Urinary bladder (tissue), 4 donors: ENCODE measurements at places on chromosomes 12 and 14. TPM values are rescaled to one million over a fixed set of nuclear protein-coding genes. Genes with fewer than 3 reads are reported as not detected.

CD163L1 gene
- 7.3 TPM for total RNA-seq

ANO4 gene
- 3.5 TPM for total RNA-seq

RNASE3 gene
- not detected for total RNA-seq

ZC2HC1C gene
- total RNA-seq = 1.5 TPM

COQ10A gene
- total RNA-seq = 6.9 TPM

CCDC177 gene
- total RNA-seq = 0.05 TPM

AJUBA gene
- 28.0 TPM for total RNA-seq

PRH2 gene
- total RNA-seq = not detected

ATN1 gene
- 18.2 TPM for total RNA-seq

KRT75 gene
- total RNA-seq = not detected

SLC22A17 gene
- 30.5 TPM for total RNA-seq

NYNRIN gene
- total RNA-seq = 35.4 TPM

DNA sequence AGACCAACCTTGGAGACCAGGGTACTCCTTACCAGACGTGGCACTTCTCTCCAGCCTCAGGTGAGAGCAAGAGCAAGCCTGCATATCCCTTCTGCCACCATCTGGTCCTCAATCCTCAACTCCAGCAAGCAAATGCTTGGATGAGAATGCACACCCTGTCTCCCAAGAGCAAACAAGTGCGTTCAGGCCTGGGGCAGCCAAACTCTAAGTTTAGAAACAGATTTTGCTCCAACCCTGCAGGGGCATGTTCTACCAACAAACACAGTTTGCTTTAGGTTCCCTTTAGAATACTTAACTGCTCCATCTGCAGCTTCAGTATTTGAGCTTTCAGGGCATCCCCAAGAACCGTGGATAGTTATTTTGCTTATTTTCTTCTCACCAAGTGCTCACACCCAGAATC, 55.9 kb upstream of the FICD start:
- no peak for DNase-seq

GRCh38 chr14:92244805-92245204, 78.2 kb upstream of the SLC24A4 start:
- no peak for DNase-seq

DNA sequence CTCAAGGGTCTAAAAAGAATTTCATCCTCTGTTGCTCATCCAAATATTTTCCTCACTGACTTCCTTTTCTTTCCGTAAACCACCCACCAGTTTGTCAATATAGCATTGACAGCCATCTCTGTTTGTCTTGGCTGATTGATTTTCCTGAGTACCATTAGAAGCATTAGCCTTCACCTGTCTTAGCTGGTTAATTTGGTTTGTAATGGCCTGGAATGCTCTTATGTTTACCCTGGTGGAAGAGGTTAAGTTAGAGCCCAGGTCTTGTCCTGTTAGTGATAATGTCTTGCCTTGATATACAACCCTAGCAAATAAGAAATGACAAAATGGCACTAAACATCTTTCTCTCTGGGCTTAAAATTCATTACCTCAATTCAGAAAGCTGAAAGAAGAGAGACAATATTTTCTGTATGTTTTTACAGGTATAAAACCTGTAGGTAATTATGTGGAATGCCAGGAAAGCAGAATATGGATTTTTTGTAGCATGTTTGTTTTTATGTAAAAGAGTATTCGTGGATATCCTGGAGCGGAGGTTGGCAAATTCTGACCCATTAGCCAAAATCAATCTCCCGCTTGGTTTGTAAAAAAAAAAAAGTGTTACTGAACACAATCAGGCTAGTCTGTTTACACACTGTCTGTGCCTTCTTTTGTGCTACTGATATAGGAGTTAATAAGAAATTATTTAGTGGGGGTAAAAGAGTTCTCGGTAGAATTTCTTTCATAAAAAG, 224.4 kb upstream of the DAAM1 start:
- no peak for DNase-seq

GRCh38 chr12:116538076-116538591, 21.0 kb upstream of the MAP1LC3B2 start:
- DNase-seq = no peak

DNA sequence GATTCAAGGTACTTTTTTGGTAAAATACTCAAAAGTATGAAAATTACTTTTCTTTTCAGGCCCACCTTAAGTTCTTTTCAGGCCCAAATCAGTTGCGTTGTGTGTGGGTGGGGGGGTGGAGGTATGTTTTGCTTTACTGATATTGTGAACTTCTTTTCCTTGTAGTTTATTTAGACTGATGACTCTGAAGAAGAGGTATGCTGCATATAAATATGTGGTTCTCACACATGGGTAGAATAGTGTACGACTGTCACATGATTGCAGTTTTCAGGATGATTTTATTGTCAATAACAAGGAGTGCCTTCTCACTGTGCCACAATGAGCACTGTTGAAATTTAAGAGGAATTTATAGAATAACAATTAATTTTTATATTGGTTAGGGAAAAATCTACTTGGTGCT, 166.6 kb upstream of the ATP2B1 start:
- no peak for DNase-seq

DNA sequence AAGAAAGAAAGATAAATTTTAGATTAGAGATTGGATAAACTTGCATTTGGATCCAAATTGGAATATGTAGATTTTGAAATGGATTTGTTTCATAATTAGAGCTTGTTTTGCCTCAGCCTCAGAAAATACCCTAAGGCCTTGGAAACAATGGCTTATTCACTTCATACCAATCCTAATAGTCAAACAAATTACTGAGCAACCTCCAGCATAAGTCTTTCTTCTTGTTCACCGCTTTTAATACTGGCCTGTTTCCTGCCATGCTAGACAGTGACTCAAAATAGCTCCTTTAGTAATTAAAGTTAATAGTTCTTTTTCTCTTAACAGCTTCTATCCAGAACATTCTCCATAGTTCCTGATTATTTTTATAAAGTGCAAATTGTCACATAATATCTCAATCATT, 110.9 kb upstream of the DNM1L start:
- DNase-seq = no peak

DNA sequence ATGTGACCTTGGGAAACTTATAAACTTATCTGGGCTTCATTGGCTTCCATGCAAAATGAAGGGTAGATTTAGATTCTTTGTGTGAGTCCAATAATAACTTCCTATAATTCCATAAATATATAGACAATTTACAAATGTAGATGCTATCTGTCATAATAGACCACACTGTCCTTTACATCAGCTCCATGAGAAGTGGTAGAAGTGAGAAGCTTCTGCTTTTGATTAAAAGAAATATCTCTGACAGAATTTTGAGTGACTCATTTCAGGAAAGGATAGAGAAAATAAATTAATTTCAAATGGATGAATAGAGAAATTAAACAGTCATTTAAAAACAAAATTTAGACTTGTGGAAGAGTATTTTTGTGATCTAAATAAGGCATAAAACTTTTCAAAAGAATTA, 329.7 kb upstream of the ATP2B1 start:
- DNase-seq = no peak

DNA sequence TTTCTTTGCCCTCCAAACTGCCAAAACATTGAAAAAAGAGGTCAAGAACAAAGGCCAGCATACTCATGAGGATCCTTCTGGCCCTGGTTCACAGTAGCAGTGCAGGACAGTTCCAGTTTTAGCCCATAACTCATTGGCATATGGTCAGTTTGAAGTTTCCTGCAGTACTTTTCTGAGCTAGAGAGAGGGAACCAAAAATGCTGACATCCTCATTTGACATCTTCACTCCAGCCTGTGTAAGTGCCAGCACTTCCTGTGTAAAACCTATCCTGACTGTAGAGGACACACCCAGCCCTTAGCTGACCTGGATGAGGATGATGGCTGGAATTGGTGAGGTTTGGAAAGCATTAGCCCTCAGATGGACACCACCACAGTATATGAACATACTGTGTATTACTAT, 84.1 kb downstream of the FGD4 start:
- no peak for DNase-seq

DNA sequence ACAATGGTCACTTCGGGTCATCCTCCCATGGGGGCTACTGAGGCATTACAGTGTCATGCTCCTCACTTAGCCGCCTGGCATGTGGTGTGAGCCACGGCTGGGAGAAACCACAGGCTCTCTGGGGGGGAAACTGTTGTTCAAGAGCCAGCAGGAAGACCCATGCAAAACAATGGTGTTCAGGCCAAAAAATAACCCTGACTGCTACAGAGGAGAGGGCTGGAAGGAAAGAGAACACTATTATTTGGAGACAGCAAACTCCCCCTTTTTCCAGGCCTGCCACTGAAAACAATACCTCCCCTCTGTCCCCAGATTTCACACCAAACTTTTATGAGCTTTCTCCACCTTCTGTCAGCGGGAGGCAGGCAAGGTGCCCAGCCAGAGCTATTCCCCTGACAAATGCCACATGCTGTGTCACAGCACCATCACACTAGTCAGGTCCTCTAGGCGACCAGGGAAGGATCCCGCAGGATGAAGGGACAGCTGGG, 83.7 kb downstream of the CHGA start:
- DNase-seq = no peak

- DNase-seq = no peak
These were observed 154.1 kb downstream of the GALC start for GRCh38 chr14:87838931-87839330.

DNA sequence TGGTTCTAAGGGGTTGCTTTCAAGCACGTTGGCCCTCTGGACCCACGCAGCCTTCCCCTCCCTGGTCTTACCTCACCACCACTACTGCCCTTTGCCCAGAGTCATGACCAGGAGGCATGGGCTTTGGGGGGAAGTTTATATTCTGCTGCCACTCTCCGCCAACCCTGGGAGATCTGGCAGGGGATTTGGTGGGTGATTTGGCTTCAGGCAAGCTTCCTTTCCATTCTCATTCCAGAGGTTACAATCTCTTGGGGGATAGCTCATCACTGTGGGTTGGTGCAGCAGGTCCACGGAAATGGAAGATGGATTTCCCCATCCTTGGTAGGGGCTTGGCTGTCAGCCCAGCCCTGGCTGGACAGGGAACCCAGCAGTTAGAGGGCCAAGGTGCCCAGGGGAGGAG, 6.3 kb downstream of the PAH start:
- DNase-seq = no peak

DNA sequence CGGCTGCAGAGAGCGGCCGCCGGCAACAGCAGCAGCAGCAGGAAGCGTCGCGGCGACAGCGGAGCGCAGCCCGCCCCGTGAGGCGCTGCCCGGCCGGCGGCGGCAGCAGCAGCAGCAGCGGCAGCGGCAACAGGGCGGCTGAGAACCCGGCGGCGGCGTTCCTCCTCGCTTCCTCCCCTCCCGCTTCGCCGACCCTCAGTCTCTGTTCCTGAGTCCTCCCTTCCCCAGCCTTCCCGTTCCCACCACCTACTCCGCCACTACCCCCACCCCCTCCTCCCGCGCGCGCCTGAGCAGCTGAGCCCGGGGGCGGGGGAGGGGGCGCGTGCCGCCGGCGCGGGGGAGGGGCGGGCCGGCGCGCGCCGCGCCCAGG, 310 bp downstream of the BICDL1 start:
- DNase-seq = no peak

DNA sequence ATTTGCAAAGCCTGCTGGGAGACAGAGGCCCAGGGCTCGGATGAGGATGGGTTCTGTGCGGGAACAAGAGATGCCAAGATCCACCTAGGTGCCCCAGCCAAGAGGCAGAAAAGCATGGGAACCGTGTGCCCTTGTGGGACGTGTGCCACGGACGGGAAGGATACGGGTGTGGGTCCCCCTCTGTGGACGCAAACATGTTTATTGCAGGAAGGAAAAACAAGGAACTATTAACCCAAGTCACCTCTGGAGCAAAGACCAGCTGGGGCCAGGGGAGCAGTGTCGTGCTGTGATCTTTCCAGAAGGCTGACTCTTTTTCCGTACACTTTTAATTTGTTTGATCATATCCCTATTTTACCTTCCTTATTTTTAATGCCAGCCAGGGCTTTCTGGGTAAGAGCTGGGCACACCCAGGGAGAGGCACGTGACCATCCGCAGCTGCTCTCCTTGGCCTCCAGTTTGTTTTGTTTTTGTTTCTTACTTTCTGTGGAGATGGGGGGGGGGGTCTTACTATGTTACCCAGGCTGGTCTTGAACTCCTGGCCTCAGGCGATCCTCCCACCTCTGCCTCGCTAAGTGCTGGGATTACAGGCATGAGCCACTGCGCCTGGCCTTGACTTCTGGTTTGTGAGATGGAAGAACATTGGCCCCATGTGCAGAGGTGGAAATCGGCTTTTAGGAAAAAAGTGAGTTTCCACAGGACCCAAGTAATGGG, 20.7 kb downstream of the SCARB1 start:
- no peak for DNase-seq

DNA sequence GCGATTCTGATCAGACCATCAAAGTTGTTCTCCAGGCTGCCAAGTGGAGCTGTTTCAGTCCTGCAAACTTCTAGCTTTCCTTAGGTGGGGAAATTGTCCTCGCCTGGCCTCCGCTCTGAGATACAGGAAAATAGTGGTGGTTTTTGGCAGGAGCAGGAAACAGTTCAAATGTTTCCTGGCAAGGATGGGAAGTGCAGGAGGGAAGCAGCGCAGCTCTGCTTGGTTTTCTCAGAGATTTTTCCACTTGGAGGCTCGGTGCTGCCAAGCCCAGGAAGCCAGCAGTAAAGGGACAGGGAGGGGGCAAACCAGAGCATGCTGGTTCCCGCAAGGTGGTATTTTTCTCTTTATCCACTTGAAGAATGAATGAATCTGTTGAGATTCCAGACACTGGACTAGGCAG, 17.0 kb downstream of the TMEM63C start:
- no peak for DNase-seq

DNA sequence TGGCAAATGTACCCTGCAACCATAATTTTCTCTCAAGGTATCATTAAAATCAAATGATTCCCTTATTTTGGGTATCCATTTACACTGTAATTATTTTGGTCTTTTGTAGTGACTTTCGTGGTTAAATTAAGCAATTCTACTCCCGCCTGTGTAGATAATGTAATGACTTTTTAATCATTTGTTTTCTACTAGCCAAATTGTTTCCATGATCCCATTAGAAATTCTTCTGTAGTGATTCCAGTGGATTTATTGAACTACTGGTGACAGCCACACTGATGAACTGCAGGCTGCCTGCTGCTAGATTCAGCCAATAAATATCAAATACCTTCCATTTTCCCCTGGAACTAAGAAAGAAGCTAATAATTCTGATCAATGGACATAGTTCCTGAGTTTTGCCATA, 96.0 kb downstream of the WIF1 start:
- DNase-seq = no peak

GRCh38 chr12:24396224-24396623, 446.8 kb upstream of the SOX5 start:
- no peak for DNase-seq

DNA sequence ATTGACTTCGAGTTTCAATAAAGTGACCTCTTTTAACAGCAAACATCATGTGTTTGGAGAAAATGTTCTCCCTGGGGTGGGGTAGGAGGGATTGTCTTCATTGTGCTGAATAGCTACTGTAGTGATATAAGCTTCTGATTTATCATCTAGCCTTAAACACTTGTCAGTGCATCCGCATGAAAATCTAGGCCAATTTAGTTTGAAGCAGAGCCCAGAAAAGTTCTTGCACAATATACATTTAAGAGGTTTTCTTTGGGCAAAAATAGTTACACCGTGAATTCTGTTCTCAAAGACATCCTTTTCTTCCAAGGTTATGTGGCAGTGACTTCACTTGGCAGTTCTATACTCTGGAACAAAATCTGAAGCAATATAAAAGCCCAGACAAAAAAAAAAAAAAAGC, 136.0 kb upstream of the IFNG-AS1 start:
- no peak for DNase-seq

GRCh38 chr12:91902860-91903683, 242.6 kb downstream of the BTG1 start:
- no peak for DNase-seq
